ENCODE measurements at places on chromosomes 13 and 19.

DNA sequence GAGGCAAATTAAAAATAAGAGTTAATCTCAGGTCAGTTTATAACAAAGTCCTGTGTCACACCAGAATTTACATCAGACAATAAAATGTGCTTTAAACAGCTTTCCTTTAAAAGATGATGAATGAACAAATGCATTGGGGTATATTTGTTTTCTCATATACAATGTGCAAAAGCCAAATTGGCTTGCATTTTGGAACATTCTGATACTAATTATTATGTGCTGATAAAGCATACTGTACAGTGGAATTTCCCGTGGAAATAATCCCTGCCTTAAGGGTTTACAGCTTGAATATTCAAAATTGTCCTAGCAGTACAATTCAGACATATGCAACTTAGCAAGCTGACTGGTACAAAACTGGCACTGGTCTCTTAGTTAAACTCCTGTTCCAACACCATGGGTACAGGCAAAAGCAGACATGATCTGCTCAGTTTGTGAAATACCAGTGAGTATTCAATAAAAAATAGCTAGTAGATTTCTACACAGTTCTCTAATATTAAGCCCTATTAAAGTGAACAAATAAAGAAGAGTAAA, 373.4 kb downstream of the SLITRK1 start:
- DNase-seq = no peak

DNA sequence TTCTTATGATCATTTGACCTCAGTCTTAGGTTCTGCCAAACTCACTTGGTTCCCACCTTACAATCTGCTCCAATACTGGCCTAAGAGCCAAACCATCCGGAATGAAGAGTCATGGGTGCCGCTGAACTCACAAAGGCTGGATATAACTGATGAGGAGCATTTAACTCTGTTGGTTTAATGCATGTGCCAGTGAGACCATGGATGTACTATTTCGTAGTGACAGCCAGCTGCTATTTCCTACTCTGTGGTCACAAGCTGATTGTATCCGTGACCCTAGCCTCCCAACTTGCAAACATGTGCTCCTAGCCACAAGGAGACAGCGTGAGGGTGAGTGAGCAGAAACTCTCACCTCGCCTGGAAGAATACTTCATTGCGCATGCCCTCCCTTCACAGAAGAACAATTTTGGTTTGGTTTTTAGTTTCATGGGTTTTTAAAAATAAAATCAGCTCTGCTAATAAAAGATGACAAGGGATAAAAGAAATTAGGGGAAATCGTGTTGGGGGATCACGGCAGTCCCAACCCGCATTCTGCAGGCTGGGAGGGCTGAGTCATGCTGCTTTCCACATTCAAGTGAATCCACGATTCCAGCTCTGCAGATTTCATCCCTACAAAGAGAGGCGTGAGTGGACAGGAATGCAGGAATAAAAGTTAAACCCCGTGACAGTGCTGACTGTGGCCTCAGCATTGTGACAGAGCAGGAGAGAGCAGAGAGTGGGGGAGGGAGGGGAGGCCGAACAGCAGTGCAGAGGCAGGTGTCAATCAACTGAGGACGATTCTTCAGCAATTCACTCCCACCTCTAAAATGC, 66.8 kb upstream of the RAP2A start:
- no peak for DNase-seq

DNA sequence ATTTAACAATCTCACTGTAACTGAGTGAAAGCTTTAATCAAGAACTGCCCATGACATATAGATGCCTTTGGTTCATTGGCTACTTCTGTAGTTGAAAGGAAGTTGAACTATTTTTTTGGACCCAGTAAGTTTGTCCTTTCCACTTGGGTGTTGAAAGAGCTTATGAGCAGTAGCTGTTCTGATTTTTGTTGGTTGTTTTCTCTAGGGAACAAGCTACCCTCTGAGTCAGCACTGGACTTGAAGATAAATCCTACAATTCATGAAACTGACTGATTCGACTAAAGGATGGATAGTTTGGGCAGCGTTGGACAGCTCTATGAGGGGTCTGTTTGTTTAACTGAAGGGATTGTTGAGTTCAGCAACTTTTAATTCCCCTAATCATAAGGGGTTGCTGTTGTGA, 101.0 kb downstream of the PAN3 start:
- DNase-seq = no peak

GRCh38 chr19:33124207-33125098, 7.5 kb upstream of the WDR88 start:
- no peak for DNase-seq

GRCh38 chr13:41917641-41918040, 43.3 kb downstream of the VWA8 start:
- no peak for DNase-seq

DNA sequence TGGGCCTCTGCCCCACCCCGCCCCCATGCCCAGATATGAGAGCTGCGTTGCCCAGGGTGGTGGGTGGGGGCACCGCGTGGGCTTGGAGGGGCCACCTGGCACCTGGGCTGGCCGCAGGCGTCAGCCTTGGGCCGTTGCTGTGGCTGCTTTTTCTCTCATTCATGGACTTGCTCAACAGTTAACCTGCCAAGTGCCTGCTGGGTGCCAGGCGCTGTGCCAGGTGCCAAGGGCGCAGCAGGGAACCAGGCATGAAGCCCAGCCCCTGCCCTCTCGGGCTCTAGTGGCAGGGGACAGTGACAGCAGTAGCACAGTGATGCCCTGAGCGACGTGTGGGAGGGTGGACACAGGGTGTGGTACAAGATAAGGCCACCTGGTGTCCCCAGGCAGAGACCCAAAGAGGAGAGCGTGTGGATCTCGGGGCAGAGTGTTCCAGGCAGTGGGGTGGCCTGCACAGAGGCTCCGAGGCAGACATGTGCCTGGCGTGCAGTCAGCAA, 28.1 kb downstream of the DHX34 start:
- DNase-seq = no peak
